ENCODE measurements at places on chromosomes 3 and 15.
A peak's percentile ranks its signal among the peaks of the same experiment; 100 is the strongest.

DNA sequence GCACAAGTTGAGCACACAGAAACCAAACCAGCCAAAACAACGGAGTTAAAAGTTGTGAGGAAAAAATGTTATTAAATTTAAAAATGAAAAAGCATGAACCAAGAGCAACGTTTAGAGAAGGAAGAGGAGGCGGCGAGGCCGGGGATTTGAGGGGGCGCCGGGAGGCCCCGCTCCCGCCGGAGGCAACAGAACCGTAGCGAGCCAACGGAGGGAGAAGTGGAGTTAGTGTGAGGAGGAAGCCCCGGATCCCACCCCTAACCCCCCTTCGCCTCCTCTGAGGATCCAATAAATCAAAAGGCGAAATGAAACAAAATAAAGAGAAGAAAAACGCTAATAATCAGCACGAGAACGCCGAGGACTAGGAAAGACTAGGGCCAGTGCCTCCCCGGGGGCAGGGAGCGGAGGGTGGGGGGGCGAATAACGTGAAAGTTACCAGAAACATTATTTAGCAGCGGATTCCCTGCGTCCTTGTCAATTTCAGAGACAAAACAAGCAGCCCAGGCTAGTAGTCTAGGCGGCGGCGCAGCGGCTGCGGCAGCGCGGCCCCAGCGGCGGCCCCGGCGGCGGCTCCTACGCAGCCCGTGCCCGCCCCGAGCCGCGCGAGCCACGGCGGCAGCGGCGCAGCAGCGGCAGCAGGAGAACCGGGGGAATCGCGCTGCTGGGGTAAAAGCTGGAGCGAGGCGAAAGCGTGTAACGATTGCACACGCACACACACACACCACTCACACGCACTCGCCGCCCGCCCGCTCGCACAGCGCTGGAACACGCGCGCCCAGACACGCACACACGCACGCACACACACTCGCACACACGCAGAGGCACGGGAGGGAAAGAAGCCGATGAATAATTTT lies 1.7 kb downstream of the MEIS2 start:
- DNase-seq = no peak

- no peak for DNase-seq
Observed at GRCh38 chr3:183180110-183180783, 17.7 kb upstream of the LAMP3 start.

DNA sequence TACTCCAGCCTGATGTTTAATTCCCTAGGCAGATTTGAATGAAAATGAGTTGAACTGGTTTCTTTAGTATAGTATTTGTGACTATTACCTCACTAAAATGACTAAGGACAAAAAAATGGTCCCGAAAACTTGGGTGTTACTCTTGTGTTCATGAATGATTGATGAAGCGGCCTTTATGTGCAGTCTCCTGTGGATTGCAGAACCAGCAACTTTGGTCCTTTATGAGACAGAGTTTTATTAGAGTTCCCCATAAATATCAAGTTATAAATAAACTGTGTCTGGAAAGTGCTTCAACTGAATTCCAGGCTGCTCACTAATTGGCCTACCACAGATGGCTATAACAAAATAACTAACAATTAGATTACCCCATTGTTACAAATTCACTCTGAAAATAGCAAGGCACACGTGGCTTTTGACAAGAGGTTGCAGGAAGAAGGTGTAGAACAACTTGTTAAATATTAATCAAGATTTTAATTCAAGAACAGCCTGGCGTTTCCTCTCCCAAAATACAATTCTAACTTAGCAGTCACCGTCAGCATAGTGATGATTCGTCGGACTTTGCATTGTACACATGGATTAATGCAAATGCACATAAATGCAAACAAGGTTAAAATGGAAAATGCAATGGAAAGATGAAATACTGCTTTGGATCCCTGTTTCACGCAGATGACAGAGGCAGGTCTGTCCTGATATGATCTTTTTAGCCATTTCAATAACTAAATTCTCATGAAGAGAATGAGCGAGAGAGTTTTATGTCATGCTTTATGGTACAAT lies 567.3 kb upstream of the ZNF717 start:
- DNase-seq = no peak

GRCh38 chr3:177771780-177772179 lies 574.5 kb upstream of the TBL1XR1 start:
- no peak for DNase-seq

GRCh38 chr15:45254405-45254804 lies 2.4 kb downstream of the SLC28A2 start:
- DNase-seq = no peak

DNA sequence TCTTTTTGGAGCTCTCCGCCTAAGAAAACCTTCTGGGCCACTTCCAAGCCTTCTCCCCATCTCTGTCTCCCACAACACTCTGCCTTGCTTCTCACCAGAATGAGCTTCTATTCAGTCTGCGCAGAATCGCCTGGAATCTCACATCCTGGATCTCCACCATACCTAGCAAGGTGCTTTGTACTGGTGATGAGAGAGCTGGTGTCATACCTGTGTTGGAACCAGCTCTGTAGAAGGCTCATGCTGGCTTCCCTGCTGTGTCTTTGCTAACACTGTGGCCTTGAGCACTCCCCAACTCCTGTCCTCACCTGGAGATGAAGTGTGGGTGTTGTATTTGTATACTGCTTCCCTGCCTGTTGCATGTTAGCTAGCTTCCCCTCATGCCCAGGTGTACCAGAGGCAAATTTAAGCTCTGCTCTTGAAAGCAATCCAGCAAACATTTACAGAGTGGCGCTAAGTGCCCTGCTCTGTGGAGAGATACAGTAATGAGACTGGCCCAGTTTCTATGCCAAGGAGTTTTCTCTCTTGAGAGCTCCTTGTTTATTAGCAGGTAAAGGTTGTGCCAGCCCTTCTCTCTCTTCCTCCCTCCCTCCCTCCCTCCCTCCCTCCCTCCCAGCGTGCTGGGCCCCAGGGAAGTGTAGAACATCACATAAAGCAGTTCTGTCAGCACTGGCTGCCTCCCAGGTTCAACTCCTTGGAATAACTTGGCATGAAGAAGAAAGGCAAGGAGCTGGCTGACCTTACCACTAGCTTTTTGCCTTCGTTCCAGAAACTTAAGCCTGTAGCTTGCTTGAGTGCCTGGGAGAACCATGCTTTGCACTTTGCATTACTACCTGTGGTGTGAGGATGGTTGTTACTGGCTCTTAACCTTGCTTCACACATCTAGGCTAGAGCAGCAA lies 54.9 kb downstream of the TRIM71 start:
- DNase-seq = no peak

GRCh38 chr15:72564091-72564490 lies 90.0 kb downstream of the ARIH1 start:
- DNase-seq = no peak

GRCh38 chr3:46928282-46928681 lies 48.3 kb downstream of the CCDC12 start:
- DNase-seq = peak; percentile 94

GRCh38 chr3:42795621-42796181 lies 8.6 kb downstream of the HIGD1A start:
- no peak for DNase-seq

- DNase-seq = no peak
Observed at GRCh38 chr3:33322412-33322811, 45.2 kb downstream of the FBXL2 start.

DNA sequence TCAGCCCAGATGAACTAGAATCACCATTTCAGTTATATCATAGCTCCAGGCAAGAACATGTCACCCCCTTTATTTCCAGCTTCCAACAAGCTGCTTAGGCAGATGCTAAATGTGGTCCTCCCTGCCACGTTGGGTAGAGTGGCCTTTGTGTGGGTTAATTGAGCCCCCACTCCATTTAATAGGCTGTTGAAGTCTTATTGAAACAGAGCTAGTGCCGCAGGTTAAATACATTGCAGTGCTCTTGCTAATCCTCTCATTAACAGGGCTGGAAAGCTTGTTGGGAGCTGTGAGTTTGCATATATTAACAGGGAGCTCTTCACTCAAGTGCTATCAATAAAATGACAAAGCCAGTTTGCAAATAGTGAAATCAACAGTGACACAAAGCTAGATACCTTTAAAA lies 248.4 kb upstream of the CMC1 start:
- no peak for DNase-seq

- DNase-seq = no peak
Observed at GRCh38 chr3:46468753-46469600, 4.3 kb upstream of the LTF start.

DNA sequence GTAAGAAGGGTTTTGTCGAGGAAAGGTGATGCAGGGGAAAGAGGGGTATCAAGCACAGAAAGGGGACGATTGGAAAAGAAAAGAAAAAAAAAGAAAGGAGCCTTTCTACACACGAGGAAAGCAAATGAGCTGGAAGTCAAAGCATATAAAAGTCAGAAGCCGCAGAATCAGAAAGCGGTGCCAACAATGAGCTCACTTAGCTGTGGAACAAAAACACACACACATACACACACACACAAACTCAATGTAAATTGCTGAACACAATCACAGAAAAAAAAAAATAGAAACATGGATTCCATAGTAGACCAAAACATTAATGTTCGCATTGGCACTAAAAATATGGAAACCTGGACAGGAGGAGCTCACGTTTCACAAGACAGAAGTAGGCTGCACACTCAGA lies 63.4 kb upstream of the FEZF2 start:
- DNase-seq = no peak

DNA sequence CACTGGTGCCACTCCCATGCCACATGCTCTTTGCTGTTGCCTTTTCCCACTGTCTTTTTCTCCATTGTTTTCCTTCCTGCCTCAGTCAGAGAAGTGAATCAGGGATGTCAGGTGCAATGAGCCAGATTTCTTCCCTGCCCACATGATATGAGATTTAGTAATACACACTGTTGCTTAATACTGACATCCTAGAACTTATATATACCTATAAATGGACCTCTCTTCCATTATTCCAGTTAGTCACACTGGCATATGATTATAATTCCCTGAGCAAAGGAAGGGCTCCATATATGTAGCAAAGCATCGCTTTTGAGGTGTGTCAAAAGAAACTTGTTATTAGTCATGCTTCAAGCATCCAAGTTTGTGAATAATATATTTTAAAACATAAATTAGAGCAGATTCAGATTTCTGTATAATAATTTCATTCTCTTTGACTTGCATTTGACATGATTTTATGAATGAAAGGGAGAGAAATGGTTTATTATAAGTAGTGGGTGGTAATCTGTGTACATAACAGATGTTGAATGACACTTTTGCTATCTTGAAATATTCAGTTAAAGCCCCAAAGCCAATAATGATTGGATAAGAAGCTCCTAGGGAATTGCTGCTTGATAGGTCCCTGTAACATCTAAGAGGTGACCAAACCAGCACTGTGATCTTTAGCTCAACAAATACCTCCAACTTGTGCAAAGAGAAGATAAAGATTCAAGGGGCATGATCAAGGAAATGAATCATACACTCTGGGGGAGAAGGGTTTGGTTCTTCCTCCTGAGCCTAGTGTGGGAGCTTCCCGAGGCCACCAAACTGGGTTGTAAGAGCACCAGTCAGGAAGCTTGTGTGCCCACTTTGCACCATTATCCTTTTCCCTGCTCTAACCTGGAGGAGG lies 48.6 kb downstream of the CHST2 start:
- DNase-seq = no peak

- no peak for DNase-seq
Observed at GRCh38 chr3:137121704-137122314, 164.0 kb downstream of the IL20RB start.

- DNase-seq = no peak
Observed at GRCh38 chr3:156525808-156526207, 29.1 kb downstream of the SSR3 start.

- no peak for DNase-seq
Observed at GRCh38 chr3:46397111-46397510, 9.8 kb downstream of the CCR5AS start.

GRCh38 chr3:71281280-71281679 lies 302.2 kb downstream of the FOXP1 start:
- DNase-seq = no peak

DNA sequence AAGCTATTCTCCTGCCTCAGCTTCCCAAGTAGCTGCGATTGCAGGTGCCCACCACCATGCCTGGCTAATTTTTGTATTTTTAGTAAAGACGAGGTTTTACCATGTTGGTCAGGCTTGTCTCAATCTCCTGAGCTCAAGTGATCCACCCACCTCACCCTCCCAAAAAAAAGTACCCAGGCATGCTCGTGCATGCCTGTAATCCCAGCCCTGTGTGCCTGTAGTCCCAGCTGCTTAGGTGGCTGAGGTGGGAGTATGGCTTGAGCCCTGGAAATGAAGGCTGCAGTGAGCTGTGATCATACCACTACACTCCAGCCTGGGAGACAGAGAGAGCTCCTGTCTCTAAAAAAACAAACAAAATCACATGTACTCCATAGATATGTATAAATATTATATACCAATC lies 176.5 kb downstream of the SOX2 start:
- no peak for DNase-seq

DNA sequence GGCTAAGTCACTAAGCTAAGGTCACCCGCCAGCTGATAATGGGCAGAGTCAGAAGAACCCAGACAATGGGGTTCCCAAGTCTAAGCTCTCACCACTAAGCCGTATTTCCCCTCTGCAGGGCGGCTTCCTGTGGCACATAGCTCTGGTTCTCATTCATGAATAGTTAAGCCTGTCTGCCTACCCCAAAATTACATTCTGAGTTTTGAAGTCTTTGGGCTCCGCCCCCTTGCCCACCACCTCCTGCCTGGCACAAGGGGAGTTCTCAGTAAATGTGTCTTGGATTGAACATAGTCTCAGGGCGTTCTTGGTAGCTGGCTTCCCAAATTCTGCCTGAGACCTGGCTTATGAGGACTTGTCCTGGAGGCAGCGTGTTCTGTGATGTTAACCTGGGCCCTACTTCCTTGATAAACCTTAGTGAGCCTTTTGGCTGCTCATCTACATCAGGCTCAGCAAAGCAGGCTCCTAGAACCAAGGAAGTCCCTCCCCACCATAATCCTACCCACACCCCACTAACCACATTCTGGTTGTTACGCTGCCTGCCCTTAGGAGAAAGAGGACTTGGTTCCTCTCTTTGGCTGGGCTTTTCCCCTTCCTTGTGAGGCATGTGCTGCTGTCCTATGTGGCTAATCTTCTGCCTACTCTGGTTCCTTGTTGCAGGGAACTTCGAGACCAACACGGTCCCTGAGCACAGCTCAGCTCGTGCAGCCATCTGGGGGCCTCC lies 54.9 kb downstream of the STARD5 start:
- no peak for DNase-seq

GRCh38 chr3:115139072-115139471 lies 8.0 kb downstream of the ZBTB20 start:
- no peak for DNase-seq

DNA sequence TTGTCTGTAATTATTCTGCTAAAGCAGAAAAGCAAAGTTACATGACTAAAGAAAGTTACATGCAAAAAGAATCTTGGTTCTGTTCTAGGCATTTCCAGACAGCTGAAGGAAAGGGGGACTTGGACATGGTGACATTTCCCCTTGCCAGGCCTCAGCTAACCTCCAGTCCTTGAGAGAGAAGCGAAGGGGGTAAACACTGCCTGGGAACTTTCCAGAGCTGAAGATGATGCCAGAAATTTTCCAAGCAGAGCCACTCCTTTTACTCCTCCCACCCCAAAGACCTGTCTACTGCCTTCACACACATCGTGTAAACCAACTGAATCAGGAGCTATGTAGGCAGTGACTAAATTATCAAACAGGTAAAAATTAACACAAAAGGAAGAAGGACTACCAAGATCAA lies 5.4 kb downstream of the MEX3B start:
- no peak for DNase-seq

- no peak for DNase-seq
Observed at GRCh38 chr3:29242296-29242695, 38.6 kb upstream of the RBMS3 start.

GRCh38 chr3:56413911-56414310 lies 54.4 kb downstream of the ERC2 start:
- no peak for DNase-seq

Data from SIG-M5 (cell line).